ENCODE measurements at places on chromosomes 16 and 17. TPM values are rescaled to one million over a fixed set of nuclear protein-coding genes. Genes with fewer than 3 reads are reported as not detected.

GRCh38 chr16:48393485-48394354 lies 8.5 kb upstream of the SIAH1 start:
- DNase-seq: no peak
- no peaks in the 10 kb centered on the region for H3K27me3 ChIP-seq
- no peak overlapping the region for H3K4me3 ChIP-seq

DNA sequence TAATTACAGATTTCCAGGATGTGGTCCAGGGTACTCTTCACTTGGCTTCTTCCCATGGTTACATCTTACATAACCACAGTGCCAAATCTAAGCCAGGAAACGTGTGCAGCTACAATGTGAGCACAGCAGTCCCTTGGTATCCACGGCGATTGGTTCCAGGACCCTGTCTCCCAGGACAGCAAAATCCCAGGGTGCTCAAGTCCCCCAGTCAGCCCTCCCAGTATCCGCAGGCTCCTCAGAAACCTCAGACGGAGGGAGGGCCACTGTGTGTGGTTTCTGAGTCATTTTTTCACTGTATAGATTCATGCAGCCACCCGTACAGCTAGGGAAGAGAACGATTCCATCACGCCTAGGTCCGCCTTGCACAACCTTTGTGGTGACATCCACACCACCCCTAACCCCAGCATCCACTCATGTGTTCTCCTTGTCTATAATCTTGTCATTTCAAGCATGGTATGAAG lies 11.1 kb upstream of the ATP2C2 start:
- peaks cover 6% of the 10 kb centered on the region for H3K27me3 ChIP-seq
- peaks cover 25% of the 10 kb centered on the region for H3K4me1 ChIP-seq
- no peak overlapping the region for H3K27ac ChIP-seq

- H3K4me1 ChIP-seq: no peaks in the 10 kb centered on the region
- no peak overlapping the region for H3K4me3 ChIP-seq
- H3K36me3 ChIP-seq: no peaks in the 10 kb centered on the region
- DNase-seq: no peak
- peaks cover 6% of the 10 kb centered on the region for H3K27me3 ChIP-seq
Observed at GRCh38 chr17:73390851-73391250, 79.0 kb upstream of the CDC42EP4 start.

DNA sequence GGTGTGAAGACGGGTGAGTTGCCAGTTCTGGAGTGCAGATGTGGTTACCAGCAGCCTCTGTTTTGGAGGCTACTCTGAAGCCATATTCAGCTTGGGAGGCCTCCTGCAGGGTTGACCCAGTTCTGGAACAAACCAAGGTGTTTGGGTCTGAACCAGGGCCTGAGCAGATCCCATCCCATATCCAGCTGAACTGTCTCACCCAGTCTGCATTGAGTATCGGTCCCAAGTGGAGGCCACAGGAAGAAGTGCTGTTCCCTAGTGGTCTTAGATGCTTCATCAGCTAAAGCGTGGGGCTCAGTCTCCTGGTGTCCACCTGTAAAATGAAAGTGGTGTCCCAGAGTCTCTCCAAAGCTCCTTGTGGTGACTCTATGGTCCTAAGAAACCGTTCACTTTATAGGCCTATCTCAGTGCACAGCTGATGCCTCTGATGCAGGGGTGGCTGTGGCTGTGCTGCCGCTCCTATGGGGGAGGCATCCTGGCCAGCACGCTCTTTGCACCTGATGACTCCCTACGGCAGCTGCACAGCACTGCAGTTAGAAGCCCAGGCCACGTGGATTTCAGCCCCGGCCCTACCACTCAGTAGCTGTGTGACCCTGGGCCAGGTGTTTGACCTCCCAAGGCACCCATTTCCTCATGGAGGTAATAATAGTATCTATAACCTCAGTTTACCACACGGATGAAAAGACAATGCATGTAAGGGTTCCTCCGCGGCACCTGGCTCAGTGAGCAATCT lies 21.0 kb downstream of the CBX4 start:
- peaks cover 3% of the 10 kb centered on the region for H3K4me1 ChIP-seq
- no peak overlapping the region for H3K27ac ChIP-seq
- H3K4me3 ChIP-seq: no peak overlapping the region
- no peak for DNase-seq
- no peaks in the 10 kb centered on the region for H3K36me3 ChIP-seq

GRCh38 chr16:15517743-15518377 lies 83.5 kb downstream of the BMERB1 start:
- H3K27ac ChIP-seq: no peak overlapping the region
- peaks cover 46% of the 10 kb centered on the region for H3K4me1 ChIP-seq
- DNase-seq: no peak
- H3K27me3 ChIP-seq: peaks cover 2% of the 10 kb centered on the region
- H3K36me3 ChIP-seq: peaks cover 5% of the 10 kb centered on the region
- peak overlapping the region; percentile 39 for H3K4me3 ChIP-seq

- peaks cover 3% of the 10 kb centered on the region for H3K27me3 ChIP-seq
- no peaks in the 10 kb centered on the region for H3K4me1 ChIP-seq
- DNase-seq: no peak
- no peak overlapping the region for H3K27ac ChIP-seq
Observed at GRCh38 chr17:31497994-31498826, 106.7 kb downstream of the RAB11FIP4 start.

GRCh38 chr17:39647256-39647655 lies 10.3 kb downstream of the STARD3 start:
- no peak overlapping the region for H3K27ac ChIP-seq
- H3K4me1 ChIP-seq: peaks cover 34% of the 10 kb centered on the region
- peaks cover 8% of the 10 kb centered on the region for H3K27me3 ChIP-seq
- H3K4me3 ChIP-seq: no peak overlapping the region
- peaks cover 8% of the 10 kb centered on the region for H3K36me3 ChIP-seq

- peaks cover 49% of the 10 kb centered on the region for H3K4me1 ChIP-seq
- H3K27me3 ChIP-seq: peaks cover 2% of the 10 kb centered on the region
- H3K27ac ChIP-seq: peak overlapping the region; percentile 94
- no peaks in the 10 kb centered on the region for H3K36me3 ChIP-seq
Observed at GRCh38 chr16:14187517-14188338, 116.6 kb downstream of the MRTFB start.

GRCh38 chr16:785563-786535 lies 2.3 kb downstream of the RPUSD1 start:
- DNase-seq: peak; percentile 86
- no peak overlapping the region for H3K27ac ChIP-seq
- no peaks in the 10 kb centered on the region for H3K36me3 ChIP-seq
- no peaks in the 10 kb centered on the region for H3K4me1 ChIP-seq
- H3K27me3 ChIP-seq: peaks cover 6% of the 10 kb centered on the region

GRCh38 chr17:50108556-50108955 lies 13.4 kb downstream of the PDK2 start:
- peaks cover 5% of the 10 kb centered on the region for H3K27me3 ChIP-seq
- H3K4me1 ChIP-seq: no peaks in the 10 kb centered on the region
- H3K27ac ChIP-seq: peak overlapping the region; percentile 45
- peak overlapping the region; percentile 18 for H3K4me3 ChIP-seq
- H3K36me3 ChIP-seq: peaks cover 20% of the 10 kb centered on the region

- no peaks in the 10 kb centered on the region for H3K36me3 ChIP-seq
- no peaks in the 10 kb centered on the region for H3K4me1 ChIP-seq
- no peak overlapping the region for H3K27ac ChIP-seq
- DNase-seq: no peak
- H3K4me3 ChIP-seq: no peak overlapping the region
Observed at GRCh38 chr17:5694551-5694950, 110.2 kb upstream of the NLRP1 start.

DNA sequence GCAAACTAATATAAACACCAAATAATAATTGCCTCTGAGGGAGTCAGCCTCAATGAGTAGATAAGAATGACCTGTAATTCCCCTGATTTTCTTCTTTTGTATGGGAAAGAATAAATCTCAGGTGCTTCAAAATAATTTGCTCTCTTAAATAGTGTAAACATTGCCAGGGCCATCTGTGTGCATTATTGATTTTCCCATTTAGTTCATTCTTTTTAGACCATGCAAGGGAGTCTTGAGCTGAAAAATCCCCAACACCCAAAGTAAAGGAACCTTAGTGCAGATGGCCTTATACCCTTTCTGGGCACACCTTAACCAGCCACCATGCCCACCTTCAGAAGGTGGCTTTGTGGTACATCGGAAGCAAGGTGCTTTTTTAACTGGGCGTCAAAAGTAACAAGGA lies 267.2 kb downstream of the TMEM114 start:
- no peak overlapping the region for H3K27ac ChIP-seq
- peaks cover 3% of the 10 kb centered on the region for H3K4me1 ChIP-seq

The TRAF4 gene
- 166 TPM for total RNA-seq

The CCL4 gene
- total RNA-seq: not detected
